ENCODE measurements at places on chromosomes 7 and 10.

DNA sequence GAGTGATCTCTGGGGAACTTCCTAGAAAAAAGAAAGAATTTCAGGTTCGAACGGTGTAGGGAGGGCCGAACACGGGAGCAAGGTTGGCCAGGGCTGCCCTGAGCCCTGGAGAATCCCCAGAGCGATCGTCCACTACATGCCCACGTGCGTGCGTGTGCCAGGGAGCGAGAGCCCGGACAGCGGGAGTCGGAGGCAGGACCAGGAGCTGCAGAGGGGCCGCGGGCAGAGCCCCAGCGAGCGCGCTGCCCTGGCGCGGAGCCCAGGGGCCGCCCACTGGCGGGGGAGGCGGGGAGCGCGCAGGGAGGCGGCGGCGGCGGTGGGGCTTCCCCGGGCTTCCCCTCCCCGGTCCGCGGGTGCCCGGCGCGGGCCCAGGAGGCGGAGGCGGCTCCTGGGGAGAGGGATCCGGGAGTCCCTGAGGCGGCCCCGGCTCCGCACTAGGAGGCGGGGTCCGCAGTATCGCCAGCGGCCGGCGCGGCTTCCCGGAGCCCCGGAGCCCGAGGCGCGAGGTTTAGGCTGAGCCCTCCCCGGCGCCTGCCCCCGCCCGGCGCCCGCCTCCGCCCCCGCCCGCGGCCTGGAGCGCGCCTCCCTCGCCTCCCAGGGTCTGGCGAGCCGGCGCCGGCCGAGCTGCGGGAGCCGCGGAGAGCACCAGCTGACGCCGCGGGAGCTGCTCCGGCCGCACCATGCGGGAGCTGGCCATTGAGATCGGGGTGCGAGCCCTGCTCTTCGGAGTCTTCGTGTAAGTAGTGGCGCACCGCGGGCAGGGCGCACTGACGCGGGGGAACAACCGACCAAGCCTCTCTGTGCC is at the start of gene PLPP4:
TSS of gene PLPP4 (plus strand) at position 602 of the 805 bp plus-strand sequence. CDS start at position 681, 79 bp downstream.
- DNase-seq: peak; percentile 80

GRCh38 chr7:27793780-27794179 is 53.8 kb downstream of the TAX1BP1 start:
- no peak for DNase-seq

DNA sequence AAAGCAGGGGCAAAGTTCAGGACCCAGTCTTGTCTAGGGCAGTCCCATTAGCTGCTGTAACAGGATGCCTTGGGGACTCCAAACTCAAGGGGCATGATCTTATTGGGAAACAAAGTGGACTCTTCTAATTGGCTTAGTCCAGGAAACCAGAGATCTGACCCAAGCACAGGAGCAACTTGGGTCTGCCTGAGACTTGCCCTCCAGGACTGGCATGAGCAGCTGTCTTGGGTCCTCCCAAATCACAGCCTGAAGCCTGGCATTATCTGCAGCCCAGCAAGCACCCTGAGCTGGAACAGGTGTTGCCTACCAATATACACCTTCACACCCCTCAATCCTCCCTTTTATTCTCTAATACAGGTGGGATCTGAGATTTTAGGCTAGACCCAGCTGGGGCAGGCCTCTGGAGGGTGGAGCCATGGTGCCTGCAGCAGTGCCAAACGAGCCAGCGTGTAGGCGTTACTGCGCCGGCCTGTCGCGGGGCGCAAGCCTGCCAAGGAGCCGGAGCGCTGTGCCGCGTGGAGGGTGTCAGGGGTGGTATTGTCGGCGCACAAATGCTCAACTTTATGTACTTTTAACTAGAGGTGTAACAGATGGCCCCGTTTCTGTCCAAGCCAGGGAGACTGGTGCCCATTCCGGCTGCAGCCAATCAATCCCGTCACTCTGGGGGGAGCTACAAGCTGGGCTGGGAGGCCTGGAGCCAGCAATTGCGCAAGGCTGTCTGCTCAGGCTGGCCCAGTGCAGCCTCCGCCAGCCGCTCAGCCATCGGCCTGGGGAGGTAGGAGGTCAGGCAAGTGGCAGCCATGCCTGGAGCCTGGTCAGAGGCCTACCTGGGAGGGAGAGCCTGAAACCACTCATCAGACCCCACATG is 12.8 kb upstream of the LBX1 start:
- DNase-seq: no peak

GRCh38 chr7:57646219-57646900 is 196.4 kb downstream of the ZNF716 start:
- DNase-seq: no peak

- no peak for DNase-seq
These were observed 23.9 kb upstream of the PNLIPRP3 start for GRCh38 chr10:116403740-116404250.

- no peak for DNase-seq
These were observed 689.6 kb downstream of the NRG3 start for GRCh38 chr10:82564353-82565196.

Data from eye (tissue), 1 donor.